Left lung (tissue), 14 donors: ENCODE measurements at places on chromosomes 16 and 17. TPM values are rescaled to one million over a fixed set of nuclear protein-coding genes. Genes with fewer than 3 reads are reported as not detected.

GRCh38 chr17:1509290-1509881 lies 7.0 kb downstream of the INPP5K start:
- no peak for DNase-seq

- no peak for DNase-seq
Observed at GRCh38 chr17:13634021-13634420, 32.3 kb upstream of the HS3ST3A1 start.

- DNase-seq: peak; percentile 66
Observed at GRCh38 chr17:1000597-1001461, 3.9 kb downstream of the TIMM22 start.

Gene KRTAP4-9
- polyA plus RNA-seq: not detected

Gene TP53TG3C
- polyA plus RNA-seq: not detected

Gene VMO1
- polyA plus RNA-seq: 0.23 TPM

DNA sequence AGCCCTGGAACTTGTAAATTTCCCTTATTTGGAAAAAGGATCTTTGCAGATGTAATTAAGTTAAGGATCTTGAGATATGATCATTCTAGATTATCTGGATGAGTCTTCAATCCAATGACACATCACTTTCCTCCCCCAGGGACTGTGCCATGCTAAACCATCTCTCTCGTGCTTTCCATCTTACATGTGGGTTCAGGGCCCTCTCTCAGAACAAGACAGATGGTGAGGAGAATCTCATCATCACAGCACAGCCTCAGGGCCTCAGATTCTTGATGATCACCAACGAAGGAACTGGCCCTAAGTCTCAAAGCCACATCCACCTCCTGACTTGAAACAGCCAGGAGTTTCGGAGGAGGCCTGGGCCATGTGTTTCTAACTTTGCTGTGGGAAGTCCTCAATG lies 78.7 kb downstream of the LITAF start:
- no peak for DNase-seq

Gene DRG2
- 38.2 TPM for polyA plus RNA-seq

Gene CDH11
- polyA plus RNA-seq: 274 TPM

DNA sequence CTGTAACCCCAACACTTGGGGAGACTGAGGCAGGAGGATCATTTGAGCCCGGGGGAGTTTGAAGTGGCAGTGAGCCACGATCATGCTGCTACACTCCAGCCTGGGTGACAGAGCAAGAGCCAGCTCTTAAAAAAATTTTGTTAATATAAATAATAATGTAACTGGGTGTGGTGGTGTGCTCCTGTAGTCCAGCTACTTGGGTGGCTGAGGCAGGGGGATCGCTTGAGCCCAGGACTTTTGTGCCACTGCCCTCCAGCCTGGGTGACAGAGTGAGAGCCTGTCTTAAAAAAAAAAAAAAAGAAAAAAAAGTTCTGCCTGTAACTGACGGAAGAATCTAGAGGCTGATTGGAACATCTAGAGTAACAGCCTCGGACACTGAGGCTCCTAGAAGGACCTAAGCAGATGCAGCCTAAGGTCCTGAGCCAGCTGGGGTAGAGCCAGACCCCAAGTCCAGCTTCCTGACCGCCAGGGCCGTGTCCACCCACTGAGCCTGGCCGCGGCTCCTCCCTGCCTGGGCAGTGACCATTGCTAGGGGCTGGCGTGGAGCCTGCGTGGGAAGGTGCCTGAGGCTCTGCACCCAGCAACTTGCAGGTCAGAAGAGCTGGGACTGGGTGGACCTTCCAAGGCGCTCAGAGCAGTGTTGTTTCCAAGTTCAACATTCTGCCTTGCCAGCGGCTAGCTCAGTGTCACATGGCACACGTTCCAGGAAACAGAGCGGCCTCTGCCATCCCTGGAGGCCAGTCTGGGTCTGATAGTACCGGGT lies 209.4 kb upstream of the CIBAR2 start:
- peak; percentile 87 for DNase-seq

Gene MC1R
- polyA plus RNA-seq: 3.1 TPM

GRCh38 chr17:32763855-32764439 lies 113.0 kb downstream of the MYO1D start:
- DNase-seq: no peak

DNA sequence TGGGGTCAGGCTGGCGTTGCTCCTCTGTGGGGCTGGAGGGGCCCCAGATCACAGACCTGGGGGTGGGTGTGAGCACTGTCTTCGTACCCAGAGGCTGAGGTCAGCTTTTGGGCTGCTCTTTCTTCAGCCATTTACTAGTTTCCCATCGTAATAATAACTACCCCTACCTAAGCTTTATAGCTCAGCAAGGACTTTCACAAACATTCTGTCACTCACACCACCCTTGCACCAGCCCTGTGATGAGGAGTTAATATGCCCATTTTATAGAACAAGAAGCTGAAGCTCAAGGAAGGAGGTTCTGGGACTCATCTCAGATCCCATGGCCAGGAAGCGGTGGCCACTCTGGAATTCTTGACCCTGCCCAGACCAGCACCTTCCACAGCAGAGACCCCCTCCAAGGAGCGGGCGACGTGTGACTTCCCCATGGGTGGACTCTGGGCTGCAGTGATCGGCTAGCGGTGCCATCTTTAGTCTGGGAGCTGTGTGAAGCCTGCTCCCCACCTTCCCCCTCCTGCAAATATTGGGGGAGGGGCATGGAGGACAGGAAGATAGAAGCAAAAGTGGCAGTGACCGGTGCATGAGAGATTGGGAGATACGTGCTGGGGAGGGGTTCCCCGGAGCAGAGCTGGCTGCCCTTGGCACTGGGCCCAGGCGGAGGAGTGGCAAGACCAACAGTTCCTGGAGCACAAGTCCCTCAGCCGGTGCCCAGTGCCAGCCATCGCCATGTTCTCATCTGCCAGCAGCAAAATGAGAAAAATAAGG lies 81.8 kb upstream of the TOB1 start:
- DNase-seq: no peak

DNA sequence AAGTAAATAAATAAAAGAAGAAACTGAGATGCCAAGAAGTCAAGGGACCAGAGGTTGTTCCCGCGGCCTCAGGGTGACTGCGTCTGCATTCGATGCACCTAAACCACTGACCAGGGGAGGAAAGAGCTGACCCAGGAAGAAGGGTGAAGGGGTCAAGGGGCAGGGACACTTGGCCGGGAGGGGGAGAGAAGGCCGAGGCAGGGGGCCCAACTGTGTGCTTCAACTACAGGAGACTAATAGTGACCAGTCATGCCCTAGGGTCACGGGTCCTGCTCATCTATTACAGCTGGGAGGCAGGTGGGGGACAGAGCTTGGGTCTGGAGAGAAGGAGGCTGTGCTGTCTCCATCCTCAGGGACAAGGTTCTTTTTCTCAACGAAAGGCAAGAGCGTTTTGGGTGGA lies 44.8 kb downstream of the TIMM22 start:
- no peak for DNase-seq

Gene CLEC18B
- 1.2 TPM for polyA plus RNA-seq

DNA sequence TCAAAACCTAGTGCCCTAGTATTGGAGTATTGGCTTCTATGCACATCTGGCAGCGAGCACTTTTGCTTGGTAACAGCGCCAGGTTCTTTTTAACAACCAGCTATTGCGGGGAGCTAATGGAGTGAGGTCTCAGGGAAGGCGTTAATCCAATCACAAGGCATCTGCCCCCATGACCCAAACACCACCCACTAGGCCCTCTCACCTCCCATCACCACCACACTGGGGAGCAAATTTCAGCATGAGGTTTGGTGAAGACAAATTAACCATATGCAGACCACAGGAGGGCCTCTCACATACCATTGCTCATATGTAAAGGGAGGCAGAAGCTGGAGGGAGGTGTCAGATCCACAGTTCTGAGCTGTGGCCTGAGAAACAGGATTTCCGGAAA lies 893 bp upstream of the ODF4 start:
- no peak for DNase-seq

- DNase-seq: no peak
Observed at GRCh38 chr16:81140930-81141780, 45.0 kb upstream of the GCSH start.
